ENCODE measurements at places on chromosomes 1 and 21. TPM values are rescaled to one million over a fixed set of nuclear protein-coding genes. Genes with fewer than 3 reads are reported as not detected.

VPS13D gene
- 33.1 TPM for total RNA-seq

PDE9A gene
- total RNA-seq: 10.9 TPM

GRCh38 chr21:41559658-41560631, 52.0 kb upstream of the TMPRSS2 start:
- DNase-seq: no peak

GRCh38 chr1:22454476-22455056, 2.9 kb downstream of the ZBTB40 start:
- DNase-seq: no peak

DNA sequence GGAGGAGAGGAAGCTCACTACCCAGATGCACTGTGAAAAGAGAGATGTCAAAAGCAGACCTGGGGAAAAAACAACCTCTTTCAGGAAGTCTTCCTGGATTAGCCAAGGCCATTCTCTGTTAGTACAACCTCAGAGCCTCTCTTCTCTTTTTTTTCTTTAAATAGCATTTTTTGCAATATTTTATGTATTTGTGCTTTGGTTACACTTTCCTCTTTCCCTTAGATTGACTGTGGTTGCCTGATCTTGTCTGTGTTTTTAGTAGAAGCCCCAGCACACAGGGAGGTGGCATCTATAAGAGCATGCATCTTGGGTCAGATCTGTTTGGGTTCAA, 18.8 kb downstream of the SLC26A9 start:
- no peak for DNase-seq

DNA sequence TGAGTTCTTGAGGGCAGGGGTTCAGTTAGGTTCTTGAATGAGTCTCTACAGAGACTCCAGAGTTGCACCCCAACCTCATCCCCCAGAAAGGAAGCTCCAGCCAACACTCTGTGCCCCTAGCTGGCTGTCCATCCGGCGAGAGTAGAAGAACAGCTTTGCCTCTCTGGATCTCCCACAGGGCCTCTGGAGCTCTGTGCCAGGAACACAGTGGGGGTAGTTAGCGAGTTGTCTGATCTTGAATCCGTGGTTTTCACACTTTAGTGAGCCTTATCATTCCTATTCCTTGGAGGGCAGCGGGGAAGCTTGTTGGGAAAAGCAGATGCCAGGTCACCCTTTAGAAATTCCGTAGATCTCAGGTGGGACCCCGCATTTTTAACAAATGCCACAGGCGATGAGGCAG, 45.0 kb downstream of the STUM start:
- DNase-seq: no peak

- DNase-seq: no peak
Measured at GRCh38 chr1:4464478-4464877, 189.9 kb upstream of the AJAP1 start.

KIF17 gene
- total RNA-seq: not detected

DNA sequence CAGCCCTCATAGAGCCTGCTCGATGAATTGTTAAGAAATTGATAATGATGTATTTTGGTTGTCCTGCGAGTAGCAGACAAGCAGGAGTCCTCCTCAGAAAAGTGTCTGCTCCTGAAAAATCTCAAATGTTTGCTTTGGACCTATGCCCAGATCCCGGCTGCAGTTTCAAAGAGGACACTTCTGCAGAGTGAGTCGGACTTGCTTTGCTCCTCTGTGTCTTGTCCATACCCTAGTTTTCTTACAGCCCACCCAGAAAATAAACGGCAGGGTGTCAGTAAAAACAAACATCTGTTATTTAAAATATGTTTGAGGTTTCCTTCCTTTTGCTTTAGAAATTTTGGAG, 2.8 kb downstream of the S100A10 start:
- peak; percentile 60 for DNase-seq

SPRR3 gene
- 26.7 TPM for total RNA-seq

- no peak for DNase-seq
Measured at GRCh38 chr1:236689713-236690569, 3.6 kb downstream of the ACTN2 start.

OR2T3 gene
- total RNA-seq: not detected

FALEC gene
- 0.71 TPM for total RNA-seq

DNA sequence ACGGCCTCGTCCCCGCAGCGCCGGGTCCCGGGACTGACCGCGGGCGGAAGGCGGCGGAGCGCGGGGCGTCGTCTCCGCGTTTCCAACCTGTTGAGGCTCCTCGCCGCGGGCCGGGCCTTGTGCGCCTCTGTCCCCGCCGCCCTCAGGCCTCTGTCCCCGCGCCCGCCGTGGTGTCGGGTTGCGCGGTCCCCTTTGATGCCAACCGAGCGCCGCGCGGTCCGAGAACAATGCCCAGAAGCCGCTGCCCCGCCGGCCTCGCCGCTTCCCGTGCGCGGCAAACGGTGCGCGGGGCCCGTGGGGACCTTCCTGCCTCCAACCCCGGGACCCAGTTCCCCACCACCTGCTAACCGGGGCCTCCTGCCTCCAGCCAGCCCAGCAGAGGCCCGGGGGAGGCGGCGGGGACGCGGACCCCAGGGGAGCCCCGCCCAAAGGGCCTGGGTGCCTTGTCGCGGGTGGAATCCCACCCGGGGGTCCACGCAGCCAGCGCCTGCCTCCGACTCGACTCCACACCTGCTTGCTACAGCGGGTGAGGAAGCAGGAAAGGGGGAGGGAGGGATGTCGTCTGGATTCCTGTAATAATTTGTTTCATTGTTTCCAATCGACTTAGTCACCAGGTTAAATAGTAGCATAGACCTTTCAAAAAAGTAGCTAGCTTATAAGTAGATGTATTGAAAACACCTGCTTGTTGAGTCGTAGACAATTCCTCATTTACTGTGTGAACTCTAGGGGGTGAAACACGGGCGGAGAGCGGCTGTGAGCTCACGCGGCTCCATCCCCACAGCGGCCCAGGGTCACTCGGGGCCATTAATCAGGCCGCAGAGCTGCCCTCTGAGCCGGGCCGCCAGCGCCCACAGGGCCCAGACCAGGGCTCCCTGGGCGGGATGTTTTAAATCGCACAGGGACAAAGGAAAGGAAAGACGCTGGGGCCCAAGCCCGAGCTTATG, 1.1 kb downstream of the COL18A1 start:
- DNase-seq: peak; percentile 31

SH3BP5L gene
- 27.1 TPM for total RNA-seq

DNA sequence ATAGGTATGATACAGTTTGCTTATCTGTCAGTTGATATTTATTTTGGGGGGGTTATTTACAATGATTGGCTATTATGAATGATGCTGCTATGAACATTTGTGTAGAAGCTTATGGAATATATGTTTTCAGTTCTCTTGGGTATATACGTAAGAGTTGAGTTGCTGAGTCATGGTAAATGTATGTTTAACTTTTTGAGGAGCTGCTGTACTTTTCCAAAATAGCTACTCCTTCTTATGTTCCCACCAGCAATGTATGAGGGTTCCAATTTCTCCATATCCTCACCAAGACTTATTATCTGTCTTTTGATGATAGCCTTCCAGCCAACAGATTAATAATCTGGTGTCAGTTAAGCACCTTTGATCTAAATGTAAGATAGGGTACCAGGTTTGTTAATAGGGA, 11.9 kb downstream of the SOAT1 start:
- no peak for DNase-seq

CFHR3 gene
- total RNA-seq: not detected

GRCh38 chr1:231279081-231279480, 38.1 kb downstream of the GNPAT start:
- no peak for DNase-seq

All from Calu3 (cell line).